MG63 (cell line): ENCODE measurements at places on chromosomes 16 and 17.

GRCh38 chr17:32684087-32684958, 192.6 kb downstream of the MYO1D start:
- DNase-seq, result no peak

GRCh38 chr17:80099291-80100034, 1.9 kb upstream of the GAA start:
- peak; percentile 48 for DNase-seq

DNA sequence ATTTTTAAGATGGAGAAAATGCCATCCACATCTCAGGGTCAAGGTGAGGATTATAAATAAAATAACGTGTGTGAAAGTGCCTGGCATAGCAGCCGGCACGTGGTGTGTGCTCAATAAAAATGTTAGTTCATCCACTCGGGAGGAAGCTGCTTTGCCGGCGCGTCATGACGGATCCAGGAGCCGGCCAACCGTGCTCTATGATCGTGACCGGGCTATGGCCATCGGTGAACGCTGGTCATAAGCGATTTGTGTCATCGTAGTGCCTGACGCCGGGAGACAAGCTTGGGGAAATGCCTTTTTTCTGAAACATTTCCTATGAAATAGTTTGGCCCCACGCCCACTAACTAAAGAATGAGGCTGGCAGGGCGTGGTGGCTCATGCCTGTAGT, 74.0 kb downstream of the CMC2 start:
- no peak for DNase-seq

DNA sequence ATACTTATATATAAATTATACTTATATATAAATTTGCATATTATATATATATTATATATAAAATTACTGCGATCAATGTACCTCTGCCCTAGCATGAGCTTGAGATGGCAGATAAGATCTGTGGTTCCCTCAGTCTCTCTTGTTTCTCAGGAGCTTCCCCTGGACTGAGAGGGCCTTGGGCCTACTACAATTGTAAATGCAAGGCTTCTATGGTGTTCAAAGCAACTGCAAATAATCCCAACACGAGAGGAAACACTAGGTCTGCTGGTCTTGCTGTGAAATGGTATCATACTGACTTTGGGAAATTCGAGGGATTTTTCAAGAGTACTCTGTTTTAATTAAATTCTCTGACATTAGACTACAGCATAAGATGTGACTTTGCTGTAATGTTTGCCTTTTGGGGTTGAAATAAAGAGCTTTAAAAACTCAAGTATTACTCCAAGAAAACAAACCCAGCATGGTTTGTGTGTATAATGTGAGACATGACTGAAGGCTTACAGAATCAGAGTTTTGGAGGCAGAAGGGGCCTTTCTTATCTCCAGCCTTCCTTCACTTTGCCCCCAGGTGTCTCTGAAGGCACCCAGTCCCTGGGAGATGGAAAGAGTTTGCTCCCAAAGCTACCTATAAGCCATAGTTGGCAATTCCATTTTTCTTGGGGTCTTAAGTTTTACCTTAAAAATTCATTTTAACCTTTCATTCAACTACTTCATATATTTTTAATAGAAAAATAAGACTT, 24.2 kb downstream of the ACSM1 start:
- no peak for DNase-seq

- DNase-seq, result no peak
Observed at GRCh38 chr17:17080181-17080631, 37.9 kb downstream of the MPRIP start.

DNA sequence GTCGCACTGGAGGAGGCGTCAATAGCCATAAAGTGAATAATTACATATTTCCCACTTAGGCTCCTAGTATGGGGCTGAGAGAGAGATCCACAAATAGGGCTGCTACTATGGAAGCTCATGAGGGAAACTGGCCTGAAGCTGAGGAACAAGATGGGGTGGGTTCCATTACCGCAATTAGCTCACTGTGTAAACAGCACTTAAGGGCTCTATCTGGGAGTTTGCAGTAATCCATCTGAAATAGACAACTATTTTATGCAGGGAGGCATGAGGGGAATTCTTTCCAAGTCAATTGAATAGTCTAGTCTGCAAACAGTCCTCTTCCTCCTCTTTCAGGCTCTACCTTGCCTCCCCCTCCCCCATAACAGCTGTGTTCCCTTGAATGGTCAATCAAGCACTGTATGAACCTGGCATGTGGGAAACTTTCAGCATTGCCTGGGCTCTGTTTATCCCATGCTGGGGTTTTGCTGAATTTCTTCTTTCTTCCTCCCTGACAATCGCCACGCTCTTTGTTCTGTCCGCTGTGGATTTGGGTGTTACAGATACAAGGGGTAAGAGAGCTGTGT, 56.1 kb upstream of the MAF start:
- no peak for DNase-seq

- DNase-seq, result no peak
Observed at GRCh38 chr16:49886554-49887094, 30.7 kb upstream of the ZNF423 start.

DNA sequence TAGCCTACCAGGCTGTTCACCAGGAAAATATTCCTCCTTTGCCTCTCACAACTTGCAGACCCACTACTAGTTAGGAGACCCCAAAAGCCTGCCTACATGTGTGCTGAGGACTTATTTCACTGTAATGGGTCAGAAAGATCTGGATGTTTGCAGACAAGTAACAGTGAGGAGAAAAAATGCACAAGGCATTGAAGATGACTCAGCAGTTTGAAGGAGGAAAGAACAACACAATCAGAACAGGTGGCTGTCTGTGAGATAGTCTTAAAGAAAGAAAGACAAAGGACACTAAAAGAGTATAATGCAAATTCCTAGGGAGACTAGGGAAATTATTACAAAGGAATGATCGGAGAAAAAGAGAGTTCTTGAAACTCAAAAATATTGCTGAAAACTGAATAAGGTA, 69.0 kb downstream of the ANKFN1 start:
- no peak for DNase-seq

DNA sequence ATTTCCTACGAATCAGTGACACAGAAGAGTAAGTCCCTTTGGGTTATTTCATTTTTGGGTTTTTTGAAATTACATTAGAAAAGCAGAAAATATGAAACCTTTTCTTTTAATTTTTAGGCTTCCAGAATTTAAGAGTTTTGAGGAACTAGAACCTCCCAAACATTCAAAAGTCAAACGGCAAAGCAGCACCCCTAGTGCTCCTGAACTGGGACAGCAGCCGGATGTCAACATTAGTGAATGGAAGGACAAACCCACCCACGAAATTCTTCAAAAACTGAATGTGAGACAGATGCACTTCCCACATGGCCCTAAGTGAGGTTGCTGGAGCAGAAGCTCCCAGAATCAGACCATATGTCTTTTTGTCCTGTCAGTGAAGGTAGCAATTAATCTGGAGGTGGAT, 199.4 kb downstream of the PHKB start:
- DNase-seq, result no peak

- DNase-seq, result peak; percentile 65
Observed at GRCh38 chr17:37488009-37488604, 1.6 kb upstream of the DUSP14 start.

DNA sequence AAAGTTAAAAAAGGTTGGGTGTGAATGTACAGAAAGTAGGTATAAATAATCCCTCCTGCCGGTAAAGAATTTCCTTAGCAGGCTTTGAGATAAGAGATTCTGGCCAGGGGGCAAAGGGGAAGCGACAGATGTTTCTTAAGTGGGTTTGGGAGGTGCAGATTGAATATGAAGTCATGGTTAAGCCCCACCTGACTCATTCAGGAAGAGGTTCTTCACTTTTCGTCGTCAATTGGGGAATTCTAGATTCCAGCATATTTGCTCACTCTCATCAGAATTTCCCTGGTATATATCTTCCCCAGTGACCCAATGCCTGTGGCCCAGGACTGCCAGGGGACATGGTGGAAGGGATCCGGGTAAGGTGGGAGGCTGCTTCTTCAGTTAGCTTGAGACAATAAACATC, 127.8 kb downstream of the CPPED1 start:
- DNase-seq, result no peak

GRCh38 chr16:2025251-2025650, 1.5 kb upstream of the NHERF2 start:
- DNase-seq, result no peak

DNA sequence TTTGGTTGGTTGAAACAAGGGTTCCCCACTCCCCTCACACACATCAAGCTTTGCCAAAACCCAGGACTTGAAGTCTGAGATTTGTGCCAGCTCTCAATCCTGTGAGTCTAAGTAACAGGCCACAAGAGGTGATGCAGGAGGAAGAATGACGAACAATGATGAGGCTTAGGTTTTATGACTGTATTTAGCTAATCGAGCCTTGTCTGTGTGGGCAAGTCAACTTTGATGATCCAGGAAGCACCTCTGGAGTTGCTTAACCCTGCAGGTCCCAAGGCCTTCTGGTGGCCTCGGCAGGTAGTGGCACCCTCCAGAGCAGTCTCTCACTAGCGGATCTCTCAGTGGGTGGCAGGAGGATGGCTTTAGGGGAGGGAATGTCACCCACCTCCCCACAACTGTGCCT, 28.7 kb downstream of the CDK5RAP3 start:
- peak; percentile 21 for DNase-seq

DNA sequence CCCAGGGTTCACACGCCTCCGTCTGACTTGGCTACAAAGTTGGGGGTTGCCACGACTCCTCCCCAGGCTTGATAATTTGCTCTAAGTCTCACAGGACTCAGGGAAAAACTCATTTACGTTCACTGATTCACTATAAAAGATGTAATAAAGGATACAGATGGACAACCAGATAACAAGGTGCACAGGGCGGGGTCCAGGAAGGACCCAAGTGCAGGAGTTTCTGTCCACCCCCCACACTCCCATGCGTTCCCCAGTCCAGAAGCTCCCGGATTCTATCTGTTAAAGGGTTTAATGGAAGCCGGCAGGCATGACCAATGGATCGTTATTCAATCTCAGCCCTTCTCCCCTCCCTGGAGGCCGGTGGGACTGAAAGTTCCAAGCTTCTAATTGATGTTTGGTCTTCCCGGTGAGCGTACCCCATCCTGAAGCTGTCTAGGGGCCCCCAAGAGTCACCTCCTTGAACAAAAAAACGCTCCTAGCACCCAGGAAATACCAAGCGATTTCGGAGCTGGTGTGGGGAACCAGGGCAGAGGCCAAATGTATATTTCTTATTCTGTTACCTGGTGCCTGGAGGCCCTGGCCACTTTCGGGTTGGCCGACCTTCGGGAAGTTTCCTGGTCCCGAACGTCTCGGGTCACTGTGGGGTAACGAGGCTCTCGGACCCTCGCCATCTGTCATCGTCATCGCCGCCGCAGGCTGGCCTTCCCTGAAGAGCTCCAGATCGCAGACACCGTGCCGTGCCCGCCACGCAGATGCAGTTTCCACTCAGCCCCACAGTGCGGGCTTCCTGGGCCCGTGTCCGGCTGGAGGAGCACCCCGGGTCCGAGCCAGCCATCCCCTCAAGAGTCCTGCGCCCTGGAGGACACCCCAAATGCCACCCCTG, 13.5 kb upstream of the METRNL start:
- no peak for DNase-seq

- DNase-seq, result no peak
Observed at GRCh38 chr17:66527335-66527734, 224.9 kb downstream of the PRKCA start.

GRCh38 chr17:80891397-80892018, 100.1 kb upstream of the CHMP6 start:
- DNase-seq, result peak; percentile 87

DNA sequence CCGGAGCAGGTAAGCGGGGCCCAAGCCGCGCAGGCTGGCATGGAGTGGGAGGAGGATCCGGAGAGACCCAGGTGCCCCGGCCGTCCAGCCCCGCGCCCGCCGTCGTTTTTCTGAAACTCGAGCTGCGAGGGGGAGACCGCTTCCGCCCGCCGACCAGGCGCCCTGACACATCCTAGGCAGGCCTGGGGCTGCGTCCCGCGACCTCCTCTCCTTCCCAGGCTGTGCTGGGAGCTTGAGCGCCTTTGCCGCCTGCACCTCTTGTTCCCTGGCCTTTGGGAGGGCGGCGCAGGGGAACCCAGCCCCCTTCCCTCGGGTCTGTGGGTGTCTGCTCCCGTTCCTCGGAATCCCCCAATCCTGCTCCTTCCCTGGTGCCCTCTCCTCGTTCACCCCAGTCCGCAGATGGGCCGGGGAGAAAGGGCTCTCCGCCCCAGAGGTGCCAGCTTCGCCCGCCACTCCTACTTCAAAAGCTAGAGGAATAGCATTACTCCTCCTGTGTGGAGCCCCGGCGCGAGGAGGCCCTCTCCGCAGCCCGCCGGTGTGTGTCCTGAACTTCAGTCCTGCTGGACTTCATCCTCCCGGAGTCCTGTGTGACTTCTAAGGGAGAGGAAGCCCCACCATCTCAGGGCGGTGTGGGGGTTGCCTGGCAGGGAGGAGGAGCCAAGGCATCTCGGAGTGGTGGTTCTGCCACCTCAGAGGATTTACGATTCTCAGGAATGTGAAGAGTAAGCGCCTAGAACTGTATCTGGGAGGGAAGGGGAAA, 1.0 kb downstream of the NHERF1 start:
- DNase-seq, result no peak

GRCh38 chr16:64900517-64900916, 221.3 kb downstream of the CDH11 start:
- no peak for DNase-seq
